Stimulated activated CD8-positive, alpha-beta memory T cell treated with anti-CD3 and anti-CD28 coated beads, Interleukin-7, amount 100 ng/mL, for 1 hour (primary cell): ENCODE measurements at places on chromosomes 4 and X.

DNA sequence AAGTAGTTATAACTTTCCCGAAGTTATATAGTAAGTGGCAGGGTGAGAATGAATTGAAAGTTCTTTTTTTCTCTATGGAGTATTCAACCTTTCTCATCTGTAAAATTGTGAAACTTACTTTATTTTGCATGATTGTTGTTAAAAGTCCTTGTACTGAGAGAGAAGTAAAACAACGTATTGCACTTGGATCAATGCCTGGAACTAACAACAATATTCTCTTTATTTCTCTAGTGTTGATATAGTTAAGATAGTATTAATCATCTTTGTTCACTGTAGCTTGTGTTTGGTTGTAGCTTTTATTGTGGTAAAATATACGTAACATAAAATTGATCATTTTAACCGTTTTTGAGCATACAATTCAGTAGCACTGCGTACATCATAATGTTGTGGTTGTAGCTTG lies 48.7 kb downstream of the STIM2 start:
- no peak for DNase-seq

- no peak for DNase-seq
Observed at GRCh38 chrX:3950373-3950772, 236.9 kb upstream of the PRKX start.

DNA sequence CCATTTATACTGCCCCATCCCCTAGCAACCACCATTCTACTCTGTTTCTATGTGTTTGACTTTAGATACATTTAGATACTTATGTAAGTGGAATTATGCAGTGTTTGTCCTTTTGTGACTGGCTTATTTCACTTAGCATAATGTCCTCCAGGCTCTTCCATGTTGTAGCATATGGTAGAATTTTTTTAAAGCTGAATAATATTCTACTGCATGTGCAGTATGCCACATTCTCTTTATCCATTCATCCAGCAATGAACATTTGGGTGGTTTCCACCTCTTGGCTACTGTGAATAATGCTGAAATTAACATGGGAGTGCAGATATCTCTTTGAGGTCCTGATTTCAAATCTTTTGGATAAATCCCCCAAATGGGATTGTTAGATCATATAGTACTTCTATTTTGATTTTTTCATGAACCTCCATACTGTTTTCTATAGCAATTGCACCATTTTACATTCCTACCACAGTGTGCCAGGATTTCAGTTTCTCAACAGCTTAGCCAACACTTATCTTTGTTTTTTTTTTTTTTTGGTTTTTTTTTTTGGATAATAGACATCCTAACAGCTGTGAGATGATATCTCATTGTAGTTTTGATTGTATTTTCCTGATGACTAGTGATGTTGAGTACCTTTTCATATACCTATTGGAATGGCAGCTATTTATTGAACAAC lies 105.9 kb upstream of the LNX1 start:
- DNase-seq = no peak

GRCh38 chrX:120840827-120841226 lies 34.8 kb downstream of the CT47B1 start:
- DNase-seq = no peak

DNA sequence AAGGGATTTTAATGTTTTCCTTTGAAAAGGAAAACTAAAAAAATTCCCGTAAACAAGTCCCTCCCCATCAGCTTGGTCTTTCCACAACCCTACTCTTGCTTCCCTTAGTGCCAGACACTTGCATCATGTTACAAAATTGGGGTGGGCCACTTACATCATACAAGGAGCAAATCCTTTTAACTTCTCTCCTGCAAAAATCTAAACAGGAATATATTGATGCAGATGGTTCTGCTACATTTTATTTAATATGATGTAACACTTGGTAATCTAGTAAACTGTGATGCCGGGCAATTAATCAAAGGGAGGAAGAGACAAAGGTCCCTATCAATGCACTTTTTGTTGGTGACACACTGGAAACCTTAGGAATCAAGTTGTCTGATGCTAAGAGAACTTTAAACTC lies 125.3 kb downstream of the UBE2K start:
- DNase-seq = no peak

- DNase-seq = no peak
Observed at GRCh38 chr4:147078875-147079658, 133.4 kb upstream of the TTC29 start.

- no peak for DNase-seq
Observed at GRCh38 chrX:30875957-30876356, 13.1 kb downstream of the TAB3 start.

DNA sequence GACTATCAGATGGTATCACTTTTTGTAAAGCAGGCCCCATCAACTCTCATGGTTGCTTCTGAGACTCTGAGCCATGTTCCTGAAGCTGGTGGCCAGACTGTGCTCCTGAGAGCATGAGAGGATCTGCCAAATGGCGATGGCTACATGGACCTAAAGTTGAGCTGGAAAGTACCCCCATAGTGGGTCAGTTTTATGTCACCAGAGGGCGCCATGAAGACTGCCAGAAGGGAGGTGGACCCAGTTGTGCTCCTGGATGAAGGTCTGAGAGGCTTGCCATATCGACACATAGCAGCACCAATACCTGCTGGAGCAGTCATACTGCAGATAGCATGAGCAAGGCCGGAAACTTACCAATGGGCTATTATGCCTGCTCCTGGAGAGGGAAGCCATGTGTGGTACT lies 105.7 kb downstream of the SLITRK2 start:
- no peak for DNase-seq

- no peak for DNase-seq
Observed at GRCh38 chr4:139501927-139502899, 48.3 kb downstream of the RAB33B start.

DNA sequence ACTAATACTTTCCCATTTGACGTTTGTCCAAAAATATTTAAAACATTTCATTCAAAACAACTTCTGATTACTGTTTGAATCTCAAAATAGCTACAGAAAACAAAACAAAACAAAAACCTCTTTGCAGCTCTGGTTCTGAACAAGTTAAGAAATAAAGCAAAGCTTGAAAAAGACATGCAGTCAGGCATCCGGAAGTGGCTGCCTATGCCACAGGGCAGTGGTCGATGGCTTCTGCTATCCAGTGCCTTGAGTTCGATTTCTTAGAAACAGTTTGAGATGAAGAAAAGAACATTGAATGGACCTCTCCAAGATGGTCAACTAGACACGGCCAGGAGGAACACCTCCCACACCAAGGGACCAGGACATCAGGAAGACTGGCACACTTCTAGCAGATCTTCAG lies 125.3 kb downstream of the SCFD2 start:
- DNase-seq = no peak

- no peak for DNase-seq
Observed at GRCh38 chr4:102356562-102357202, 11.4 kb upstream of the SLC39A8 start.

GRCh38 chr4:1195891-1196401 lies 23.6 kb upstream of the SPON2 start:
- DNase-seq = no peak

- DNase-seq = no peak
Observed at GRCh38 chr4:60122820-60123219, 1077.3 kb upstream of the ADGRL3 start.

- DNase-seq = no peak
Observed at GRCh38 chr4:168321006-168321405, 2.5 kb upstream of the DDX60 start.

DNA sequence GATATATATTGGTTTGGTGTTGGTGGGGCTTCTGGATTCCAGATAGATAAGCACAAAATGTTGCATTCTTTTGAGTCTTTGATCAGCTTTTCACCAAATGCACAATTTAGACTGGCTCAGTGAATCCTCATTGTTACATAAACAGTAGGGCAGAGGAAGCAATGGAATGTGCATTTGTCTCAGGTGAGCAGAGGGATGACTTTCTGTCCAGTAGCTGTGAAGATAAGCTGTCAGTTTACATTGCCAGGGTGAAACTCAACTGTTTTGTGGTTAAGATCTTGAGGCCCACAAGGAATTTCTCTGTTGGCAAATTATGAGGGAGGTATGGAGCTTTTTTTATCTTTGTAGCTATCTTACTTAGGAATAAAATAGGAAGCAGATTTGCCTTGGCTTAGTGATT lies 168.0 kb downstream of the GALNTL6 start:
- DNase-seq = no peak

DNA sequence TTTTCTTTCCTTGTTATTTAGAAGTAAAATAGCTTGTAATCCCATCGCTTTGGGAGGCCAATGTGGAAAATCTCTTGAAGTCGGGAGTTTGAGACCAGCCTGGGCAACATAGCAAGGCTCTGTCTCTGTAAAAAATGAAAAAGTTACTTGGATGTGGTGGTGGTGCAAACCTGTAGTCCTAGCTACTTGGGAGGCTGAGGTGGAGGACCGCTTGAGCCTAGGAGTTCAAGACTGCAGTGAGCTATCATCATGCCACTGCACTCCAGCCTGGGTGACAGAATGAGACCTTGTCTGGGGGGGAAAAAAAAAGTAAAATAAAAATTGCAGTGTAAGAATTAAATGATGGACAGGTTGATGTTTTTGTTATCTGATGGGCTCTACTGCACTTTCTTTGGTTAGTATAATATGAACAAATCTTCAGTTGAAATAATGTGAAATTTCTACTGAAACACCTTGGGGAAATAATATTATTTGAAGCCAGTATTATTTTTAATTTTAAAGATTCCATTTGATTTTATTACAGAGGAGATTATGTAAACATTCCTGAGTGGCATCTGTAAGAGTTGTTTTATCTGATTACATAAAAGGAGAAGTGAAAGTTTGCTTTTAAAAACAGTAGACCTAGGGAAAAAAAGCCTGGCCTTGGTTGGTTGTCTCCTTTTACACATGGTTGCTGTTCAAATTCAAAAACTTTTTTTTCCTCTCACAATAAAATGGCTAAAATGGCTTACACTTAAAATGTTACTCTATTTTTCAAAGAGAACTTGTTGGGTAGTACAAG lies 10.5 kb upstream of the NDUFC1 start:
- DNase-seq = no peak

DNA sequence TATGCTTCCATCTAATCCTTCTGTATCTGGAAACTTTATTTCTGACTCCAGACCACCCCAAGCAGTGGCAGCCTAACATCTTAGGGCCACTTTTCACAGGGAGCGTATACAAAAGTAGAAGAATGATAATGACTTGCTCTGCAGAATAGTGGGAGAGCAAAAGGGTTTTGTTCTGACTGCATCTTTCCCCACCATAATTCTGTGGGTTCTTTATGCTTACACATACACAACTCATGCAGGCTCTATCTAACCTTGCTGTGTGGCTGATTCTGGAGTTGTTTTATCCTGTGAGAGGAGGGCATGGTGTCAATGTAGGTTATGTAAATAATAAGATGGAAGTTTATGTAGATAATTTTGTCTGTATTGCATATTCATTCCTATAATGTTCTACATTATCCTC lies 42.4 kb upstream of the NDNF start:
- no peak for DNase-seq

DNA sequence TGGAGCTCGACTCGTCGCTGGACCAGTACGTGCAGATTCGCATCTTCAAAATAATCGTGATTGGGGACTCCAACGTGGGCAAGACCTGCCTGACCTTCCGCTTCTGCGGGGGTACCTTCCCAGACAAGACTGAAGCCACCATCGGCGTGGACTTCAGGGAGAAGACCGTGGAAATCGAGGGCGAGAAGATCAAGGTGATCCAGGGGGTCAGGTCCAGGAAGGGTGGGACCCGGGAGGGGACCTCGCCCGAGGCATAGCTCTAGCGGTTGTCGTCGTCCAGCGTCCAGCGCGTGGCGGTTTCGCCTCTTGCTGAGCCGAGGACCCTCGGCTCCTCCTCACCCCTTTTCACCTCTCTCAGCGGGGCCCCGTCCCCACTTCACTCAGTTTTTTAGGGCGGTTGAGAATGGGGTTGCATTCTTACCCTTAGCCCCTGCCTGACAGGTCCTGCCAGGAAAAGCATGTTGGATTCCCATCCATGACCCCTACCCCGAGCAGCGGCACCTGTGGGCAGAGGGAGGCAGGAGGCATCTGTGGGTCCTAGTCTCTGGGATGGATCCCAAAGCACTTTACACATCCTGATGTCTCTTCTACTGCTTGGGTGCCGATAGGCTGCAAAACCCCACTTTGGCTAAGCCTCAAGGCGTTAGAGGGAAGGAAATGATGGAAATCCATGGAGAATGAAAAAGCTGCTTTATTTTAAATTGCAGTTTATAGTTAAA lies 524 bp downstream of the RAB33A start:
- DNase-seq = no peak

GRCh38 chr4:158530381-158530780 lies 8.7 kb downstream of the RXFP1 start:
- no peak for DNase-seq

DNA sequence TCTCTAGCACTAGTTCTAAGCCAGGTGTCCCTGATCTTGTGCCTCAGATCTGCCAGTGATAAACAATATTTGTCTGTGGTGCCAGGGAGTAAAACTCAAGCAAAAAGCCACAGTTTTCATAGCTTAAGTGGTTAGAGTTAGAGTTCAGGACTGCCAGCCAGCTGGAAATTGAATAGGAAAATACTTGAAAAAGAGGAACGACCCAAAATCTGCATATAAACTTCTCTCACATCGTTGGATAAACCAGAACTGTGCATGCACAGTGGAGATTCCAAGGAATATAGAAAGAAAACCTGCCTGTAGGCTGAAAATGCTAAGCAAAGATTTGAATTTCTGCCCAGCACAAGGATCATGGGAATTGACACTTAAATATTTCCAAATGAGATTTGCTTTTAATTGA lies 35.0 kb upstream of the GNPDA2 start:
- DNase-seq = no peak

DNA sequence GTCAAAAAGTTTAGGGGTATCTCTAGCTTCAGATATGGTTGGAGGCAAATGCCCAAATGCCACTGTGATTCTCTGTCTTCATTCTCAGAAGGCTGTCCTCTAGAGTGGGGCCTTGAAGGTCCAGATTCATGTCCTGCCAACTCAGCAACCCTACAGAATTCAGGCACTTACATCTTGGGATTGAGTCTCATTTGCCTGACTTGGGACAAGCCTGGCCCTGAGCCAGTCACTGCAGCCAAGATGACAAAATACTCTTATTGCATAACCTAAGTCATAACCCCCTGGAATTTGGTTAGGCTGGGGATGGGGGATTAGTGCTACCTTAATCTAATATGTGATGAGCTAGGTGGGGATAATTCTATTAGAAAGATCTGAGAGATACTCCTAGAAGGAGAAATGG lies 100.5 kb downstream of the AREG start:
- DNase-seq = no peak

DNA sequence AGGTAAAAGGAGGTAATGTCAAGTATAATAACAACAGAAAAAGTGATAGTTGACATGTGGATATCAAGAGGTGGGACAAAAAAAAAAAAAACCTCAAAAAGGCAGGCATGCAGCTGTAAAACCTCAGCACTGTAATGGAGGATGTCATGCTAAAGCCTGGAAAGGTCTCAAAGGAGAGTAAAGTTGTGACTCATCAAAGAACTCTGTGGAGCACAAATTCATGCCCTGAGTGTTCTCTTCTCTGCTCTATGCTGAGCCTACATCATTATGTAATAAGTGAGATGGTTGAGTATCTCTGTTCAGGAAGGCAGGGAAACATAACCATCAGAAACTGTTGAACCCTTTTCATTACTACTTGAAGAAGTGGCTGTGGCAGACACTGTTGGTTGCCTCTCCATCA lies 597.8 kb downstream of the BCOR start:
- no peak for DNase-seq

- DNase-seq = no peak
Observed at GRCh38 chr4:25666031-25666630, 10.5 kb downstream of the SLC34A2 start.
